SK-MEL-5 (cell line): ENCODE measurements at places on chromosomes 2 and 18. TPM values are rescaled to one million over a fixed set of nuclear protein-coding genes. Genes with fewer than 3 reads are reported as not detected.

The TOGARAM2 gene
- under 0.01 TPM in 1 of 2 replicates, not detected in the other for total RNA-seq

DNA sequence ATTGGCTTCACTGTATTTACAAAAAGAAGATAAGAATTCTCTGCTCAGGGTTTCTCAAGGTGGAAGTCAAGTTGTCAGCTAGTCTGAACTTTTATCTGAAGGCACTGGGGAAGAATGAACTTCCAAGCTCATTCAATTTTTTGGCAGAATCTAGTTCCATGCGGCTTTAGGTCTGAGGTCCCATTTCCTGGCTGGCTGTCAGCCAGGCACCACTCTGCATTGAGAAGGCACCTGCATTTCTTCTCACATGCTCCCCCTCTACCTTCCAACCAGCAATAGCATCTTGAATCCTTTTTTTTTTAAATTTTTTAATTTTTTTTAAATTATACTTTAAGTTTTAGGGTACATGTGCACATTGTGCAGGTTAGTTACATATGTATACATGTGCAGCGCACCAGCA is 46.2 kb upstream of the RPE start:
- DNase-seq = no peak

- DNase-seq = no peak
These were observed 38.7 kb downstream of the PSD4 start for GRCh38 chr2:113212245-113213060.

DNA sequence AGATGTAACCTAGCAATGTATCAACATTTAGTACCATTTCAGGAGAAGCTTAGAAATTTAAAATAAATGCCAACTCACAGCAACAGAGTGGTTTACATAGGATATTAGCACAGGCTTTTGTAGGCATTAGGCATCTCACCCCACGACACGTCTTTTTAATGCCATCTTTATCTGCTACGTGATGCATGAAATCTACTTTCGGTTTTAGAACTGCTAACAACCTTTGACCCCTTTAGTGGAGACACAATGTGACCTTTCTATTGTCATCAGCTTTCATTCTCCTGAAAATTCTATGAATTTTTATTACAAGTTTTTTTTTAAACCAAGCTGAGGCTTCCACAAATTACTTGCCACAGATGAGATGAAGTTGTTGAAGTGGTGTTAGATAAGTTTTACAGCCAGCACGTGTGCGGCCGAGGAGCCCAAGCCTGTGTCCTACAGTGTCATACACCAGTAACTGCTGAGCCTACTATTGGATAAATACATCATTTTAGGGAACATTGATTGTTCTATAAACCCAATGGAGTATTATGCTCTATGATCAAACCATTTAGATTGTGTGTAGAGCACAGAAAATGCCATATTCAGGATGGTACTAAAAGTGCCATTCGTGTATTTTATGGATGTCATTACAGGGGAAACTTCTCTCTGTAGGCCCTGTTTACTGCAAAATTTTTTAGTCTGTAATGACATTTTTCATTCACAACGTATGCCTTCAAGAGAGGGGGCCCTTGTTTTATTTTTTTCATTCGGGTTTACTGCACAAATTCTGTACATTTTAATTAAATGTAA is 151.6 kb downstream of the PTGR3 start:
- DNase-seq = no peak

The TAF4B gene
- total RNA-seq = 13.2 and 14.1 TPM in 2 replicates

- DNase-seq = peak; percentile 37
These were observed 1.2 kb downstream of the PTPN4 start for GRCh38 chr2:119760956-119761275.

DNA sequence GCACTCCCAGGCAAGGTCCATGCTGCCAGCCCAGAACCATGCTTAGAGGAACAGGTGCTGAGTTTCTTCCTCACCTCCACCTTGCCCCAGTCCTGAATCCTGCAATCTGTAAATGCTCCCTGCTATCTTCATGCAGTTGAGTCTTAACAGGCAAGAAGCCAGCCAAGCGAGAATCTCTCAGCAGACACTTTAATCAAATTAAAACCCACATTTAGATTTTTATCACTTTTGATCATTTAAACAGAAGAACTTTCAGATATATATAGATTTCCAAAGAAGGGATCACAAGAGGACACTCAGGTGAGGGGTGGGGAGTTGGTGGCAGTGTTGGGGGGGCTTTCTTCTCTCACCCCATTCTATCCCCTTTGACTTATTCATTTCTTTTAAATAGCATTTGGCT is 25.9 kb upstream of the LBH start:
- DNase-seq = no peak

- DNase-seq = no peak
These were observed 60.4 kb upstream of the COPS8 start for GRCh38 chr2:237025090-237025865.

The SNTG2 gene
- not detected in 2 replicates for total RNA-seq

DNA sequence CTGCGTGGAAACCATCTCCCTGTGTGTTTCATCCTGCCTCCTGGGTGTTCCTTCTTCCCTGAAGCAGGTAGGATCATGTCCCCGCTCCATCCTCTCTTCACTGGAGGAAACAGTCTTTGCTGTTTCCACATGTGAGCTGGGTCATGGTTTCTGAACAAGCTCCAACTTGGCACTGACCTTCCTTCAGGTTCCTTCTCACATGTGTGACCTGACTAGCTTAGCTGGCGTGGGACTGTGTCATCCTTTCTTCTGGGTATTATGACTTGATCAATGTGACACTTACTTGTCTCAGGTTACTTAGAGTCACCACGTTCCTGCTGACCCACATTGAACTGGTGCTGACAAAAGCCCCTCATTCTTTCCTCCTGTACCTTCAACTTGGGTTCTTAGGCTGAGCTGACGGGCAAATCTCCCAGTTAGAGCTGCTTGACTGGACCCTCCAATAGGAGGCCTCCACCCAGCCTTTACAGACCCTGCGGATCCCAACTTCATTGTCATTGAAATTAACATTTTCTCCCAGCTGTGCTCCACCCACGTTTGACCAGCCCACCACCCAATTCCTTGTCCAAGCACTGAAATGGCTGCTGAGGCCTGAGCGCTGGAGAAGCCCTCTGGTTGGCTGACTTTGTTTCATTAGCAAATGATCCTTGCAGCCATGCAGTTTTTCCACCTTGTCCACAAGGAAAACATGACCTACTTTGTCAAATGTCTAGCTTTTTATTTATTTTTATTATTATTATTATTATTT is 128.1 kb downstream of the DDX1 start:
- no peak for DNase-seq

- no peak for DNase-seq
These were observed 9.5 kb downstream of the USP34 start for GRCh38 chr2:61461404-61461803.

The CLHC1 gene
- total RNA-seq = 7.1 and 7.9 TPM in 2 replicates

The SPHKAP gene
- total RNA-seq = not detected in 2 replicates

- DNase-seq = no peak
These were observed 54.3 kb downstream of the PKDCC start for GRCh38 chr2:42102024-42102590.
